ENCODE measurements at places on chromosomes 11 and 22.

DNA sequence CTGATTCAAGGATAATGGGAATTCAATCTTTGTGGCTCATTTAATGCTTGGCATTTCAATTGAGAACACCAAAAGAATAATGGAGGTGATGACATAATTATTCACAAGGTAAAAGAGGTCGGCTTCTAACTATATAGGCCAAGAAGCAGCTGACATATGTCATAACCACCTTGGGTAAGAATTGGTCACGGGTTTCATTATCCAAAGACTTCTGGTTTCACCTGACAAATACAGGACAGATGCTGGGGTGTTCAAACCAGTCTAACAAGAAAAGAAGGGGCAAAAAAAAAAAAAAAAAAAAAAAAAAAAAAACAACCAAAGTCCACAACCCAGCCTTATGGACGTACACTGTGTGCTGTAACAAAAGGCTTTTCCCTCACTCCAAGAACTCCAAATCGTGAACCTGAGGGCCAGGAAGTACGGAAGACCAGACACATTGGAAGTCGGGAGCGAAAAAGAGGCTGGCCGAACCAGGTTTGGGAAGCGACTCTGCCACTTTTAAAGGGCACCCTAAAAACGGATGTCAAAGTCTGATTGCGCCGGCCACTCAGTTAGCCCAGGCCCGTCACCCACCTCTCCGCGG, 385 bp downstream of the HARBI1 start:
- DNase-seq = no peak

GRCh38 chr11:69364921-69365320, 71.0 kb downstream of the MYEOV start:
- DNase-seq = no peak

GRCh38 chr11:74519710-74520109, 26.2 kb upstream of the LIPT2 start:
- DNase-seq = no peak

DNA sequence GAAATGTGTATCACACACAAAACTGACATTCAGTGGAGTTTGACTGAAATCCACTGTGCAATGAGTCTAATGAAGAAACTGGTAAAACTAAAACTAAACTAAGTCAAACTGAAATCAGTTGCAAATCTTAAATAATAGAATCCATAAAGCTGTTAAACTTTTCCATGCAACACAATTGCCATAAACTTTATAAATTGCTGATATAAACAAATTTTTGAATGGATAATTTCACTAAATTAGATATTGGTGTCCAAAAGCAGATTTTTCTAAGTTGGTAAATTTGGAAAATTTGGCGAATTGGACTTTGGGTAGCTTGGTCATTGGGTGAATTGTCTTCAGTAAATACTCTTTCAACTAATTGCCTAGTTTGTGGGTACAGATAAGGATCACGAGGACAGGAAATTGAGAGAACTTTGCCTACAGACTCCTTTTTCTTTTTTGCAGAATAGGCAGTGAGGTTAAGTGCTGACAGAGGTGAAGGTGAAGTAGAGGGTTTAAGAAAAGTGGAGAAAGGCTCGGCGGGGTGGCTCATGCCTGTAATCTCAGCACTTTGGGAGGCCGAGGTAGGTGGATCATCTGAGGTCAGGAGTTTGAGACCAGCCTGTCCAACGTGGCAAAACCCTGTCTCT, 12.8 kb downstream of the MRPL17 start:
- DNase-seq = no peak

DNA sequence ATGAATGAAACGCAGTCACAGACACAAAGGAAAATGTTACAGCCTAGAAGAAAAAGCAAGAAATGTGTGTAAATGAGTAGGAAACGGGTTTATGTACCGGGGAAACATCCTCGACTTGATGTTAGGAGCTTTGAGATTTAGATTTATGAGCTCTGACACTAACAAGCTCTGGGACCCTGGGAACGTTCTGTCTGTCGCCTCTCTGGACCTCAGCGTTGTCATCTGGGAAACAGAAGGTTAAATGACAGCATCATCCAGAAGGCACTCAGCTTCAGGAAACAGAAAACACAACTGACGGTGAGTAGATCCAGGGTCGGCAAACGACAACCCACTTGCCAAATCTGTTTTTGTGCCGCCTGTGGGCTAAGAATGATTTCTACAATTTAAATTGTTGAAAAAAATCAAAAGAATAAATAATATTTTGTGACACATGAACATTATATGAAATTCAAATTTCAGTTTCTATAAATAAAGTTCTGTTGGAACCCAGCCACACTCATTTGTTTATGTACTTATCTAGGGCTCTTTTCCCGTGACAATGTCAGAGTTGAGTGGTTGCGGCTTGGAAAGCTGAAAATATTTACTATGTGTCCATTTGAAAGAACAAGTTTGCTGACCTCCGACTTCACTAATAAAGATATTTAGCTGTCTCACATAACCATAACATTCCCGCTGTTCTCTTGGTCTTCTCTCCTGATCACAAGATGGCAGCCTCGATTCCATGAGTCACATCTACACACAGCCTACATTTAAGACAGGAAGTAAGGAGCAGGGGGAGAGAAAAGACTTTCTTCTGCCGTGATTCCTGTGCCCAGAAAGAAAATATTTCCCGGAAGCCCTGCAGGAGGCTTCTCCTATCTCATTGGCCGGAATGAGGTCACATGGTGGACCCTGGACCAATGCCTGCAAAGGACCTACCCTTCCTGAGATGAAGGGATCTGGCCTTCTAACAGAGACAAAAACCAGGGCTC, 47.1 kb upstream of the SYT13 start:
- DNase-seq = no peak

DNA sequence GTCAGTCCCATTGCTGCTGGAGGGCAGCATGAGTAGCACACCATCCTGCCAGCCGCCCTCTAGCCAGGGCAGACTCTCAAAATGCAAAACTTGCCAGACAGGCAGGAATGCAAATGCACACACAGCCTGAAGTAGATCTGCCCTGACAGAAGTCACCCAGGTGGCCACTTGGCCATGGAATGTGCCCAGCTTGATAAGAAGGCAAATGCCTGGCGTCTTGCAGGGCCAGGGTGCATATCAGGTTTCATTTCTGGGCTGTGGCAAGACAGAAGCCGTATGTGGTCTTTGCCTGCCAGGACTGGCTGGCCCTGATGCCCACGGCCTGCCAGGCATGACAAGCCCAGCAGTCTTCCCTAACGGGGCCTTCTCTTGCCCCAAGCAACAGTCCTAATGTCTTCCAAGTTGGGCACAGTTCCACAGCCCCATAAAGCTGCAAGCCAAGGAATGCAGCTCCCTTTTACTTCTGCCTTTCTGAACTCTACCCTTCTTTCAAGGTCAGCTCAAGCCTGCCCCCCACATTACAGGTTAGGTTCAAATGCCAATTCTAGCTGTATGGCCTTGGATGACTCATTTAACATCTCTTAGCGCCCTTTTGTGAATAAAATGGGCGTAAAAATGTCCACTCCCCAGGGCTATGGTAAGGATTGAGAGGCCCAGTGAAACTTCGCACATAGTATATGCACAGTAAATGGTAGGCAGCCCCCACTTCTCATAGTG, 29.7 kb downstream of the POU2AF3 start:
- DNase-seq = no peak

- no peak for DNase-seq
These were observed 74.0 kb upstream of the FAM181B start for GRCh38 chr11:82807646-82808045.

DNA sequence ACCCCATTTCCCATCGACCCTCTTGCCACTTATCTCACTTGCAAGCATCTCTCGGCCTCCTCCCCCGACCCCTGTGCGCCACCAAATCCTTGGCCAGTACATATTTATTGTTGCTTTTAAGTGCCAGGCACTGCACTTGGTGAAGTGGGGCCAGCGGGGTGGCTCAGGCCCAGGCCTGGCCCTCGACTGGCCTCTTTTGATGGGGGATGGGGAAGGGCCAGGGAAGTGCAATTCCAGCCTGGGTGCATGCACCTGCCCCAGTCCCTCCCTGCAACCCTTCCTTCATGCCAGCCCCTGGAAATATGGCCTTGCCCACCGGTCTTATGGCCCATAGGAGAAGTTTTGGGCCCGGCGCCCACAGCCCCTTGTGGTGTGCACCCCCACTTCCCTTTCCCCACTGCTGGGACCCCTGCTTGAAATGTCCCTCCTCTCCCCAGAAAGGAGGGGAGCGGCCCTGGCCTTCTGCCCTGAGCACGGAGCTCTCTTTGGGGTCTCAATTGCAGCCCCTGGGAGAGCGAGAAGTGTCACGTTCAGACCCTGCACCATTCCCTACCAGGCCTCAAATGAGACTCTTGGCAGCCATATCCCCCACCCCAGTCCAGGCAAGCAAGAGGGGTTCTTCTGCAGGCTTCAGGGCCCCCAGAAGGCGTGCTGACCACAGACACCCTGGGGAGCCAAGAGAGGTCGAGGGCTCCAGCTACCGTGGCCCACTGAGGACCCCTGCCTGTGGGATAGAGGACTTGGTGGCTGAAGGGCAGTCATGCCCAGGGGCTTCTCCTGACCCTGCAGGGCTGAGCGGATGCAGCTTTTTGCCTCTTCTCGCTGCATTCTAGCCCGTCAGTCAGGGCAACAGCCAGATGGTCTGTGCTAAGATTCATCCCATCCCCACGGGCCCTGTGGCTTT, 961 bp downstream of the SUSD2 start:
- DNase-seq = no peak

- no peak for DNase-seq
These were observed 83.3 kb upstream of the PICALM start for GRCh38 chr11:86152006-86152862.
